ENCODE measurements at places on chromosomes 5 and 9.

DNA sequence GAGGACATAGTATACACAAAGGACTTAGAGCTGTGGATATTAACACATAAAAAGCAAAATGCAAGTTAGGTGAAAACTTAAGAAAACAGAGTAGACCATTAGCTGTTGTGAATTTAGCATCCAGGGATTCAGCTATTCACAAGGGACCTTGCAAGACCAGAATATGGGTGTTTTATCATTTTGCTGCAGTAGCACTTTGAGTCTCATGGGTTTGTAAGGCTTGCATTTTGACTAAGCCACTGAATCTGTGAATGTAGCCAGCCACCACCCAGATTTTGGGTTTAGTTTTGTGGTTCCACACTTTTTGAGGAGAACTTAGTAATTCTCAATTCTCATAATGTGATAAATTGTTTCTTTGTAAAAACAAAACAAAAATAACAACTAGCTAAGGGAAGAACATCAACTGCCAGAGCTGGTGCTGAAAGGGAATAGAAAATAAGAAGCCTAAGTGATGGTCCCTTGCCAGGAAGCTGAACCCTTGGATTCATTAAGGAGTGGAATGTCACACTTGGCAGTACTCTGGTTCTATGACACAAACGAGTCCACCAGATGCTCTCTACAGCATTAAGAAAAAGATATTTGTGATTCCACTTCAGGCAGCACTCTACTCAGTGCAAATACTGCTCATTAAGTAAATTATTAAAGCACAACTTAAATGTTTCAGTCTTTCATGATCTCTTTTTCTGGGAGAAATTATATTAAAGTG lies 557.4 kb upstream of the ZNF462 start:
- DNase-seq: no peak

GRCh38 chr9:127263664-127264063 lies 910 bp upstream of the GARNL3 start:
- no peak for DNase-seq

GRCh38 chr5:123119334-123119986 lies 30.4 kb downstream of the PRDM6 start:
- no peak for DNase-seq

DNA sequence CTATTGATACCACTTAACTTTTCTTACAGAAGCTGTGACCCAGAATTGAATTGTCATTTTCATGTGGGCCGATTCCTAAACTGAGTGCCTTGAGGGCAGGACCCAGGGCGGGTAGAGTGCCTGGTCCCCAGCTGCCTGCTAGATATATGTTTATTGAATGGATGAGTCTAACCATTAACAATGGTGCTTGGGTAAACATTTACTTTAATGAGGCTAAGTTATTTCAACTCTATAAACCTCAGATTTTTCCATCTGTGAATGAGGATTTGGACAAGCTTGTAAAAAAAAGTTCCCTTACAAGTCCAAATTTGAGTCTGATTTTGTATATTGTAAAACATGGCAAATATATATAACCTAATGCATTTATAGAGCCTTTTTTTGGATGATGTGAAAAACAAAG lies 181.8 kb upstream of the ELL2 start:
- no peak for DNase-seq

GRCh38 chr5:65790371-65791163 lies 68.6 kb downstream of the NLN start:
- no peak for DNase-seq

DNA sequence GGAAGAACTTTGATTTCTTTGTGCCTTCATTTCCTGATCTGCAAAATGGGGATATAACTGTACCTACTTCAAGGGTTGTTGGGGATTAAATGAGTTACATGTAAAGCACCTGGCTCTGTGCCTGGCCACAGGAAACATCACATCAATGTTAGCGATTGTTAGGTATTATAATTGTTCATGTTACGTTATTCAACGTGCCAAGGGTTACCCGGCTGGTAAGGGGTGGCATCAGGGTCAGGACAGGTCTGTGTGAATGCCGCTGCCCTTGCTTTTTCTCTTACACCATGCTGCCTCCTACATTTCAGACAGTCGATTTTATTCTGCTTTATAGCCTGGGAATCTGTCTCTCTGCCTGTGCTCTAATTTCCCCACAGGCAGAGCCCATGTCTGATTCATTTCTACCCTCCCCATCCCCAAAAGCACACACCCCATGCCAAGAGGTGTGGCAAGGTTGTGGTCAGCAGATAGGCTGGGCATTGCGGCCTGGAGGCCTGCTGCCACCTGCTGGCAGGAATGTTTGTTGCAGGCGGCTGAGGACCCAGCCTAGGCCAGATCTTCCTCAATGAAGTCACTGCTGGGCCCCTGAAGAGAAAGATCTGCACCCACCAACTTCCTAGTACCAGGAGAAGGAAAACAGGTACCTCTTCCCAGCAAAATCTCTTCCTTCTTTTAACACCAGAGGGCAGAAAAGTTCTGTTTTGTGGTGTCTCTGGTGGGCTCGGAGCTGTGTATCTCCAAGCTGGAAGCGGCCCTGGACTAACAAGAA lies 5.3 kb downstream of the ANKS6 start:
- DNase-seq: peak; percentile 91

GRCh38 chr5:32369542-32370155 lies 56.9 kb upstream of the MTMR12 start:
- DNase-seq: no peak

- peak; percentile 86 for DNase-seq
These were observed 32.7 kb downstream of the FAM13B start for GRCh38 chr5:138000102-138000723.

DNA sequence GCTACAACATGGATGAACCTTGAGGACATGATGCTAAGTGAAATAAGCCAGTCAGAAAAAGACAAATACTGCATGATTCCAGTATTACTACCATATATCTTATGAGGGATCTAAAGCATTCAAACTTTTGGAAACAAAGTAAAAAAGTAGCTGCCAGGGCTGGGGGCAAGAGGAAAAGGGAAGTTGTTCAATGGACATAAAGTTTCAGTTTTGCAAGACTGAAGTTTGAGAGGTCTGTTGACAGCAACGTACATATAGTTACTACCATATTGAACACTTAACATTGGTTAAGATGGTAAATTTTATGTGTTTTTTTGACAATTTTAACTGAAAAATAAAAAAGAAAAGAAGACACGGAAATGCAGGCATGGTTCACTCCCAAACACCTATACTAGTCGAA lies 77.6 kb downstream of the MAPKAP1 start:
- no peak for DNase-seq

DNA sequence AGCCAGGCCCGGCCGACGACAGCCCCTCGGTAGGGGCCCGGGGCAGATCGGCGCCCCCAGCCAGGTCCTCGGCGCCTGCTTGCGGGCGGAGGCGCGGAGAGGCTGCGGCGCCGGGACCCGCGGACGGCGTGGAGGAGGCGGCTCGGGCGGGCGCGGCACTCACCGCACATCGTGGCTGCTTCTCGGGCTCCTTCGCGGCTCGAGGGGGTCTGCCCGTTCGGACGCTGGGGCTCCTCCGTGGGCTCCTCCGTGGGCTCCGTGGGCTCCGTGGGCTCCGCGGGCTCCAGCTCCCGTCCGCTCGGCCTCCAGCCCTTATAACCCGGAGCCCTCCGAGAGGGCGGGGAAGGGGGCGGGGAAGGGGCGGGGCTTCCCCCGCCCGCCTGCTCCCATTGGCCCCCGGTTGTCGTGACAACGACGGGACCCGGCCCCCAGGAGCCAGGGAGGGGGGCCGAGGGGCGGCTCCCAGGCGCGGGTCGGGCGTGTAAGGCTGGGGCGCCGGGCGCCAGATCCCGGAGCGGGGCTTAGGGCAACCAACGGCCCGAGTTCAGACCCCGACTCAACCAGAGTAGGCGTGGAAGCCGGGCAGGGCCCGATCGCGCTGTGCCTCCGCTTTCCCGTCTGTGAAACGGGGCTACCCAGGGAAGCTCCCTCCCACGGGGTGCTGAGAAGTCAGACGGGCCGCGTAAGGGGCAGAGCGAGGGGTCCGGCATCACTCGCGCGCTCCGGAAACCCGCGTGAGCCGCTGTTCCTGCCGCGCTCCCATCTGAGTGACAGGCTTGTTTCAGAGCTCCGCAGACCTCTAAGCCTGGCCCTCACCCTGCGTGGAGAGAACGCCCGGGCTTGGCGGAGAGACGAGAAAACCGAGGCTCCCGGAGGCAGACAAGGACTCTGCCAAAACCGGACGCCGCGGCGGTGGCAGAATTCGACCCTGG lies at the start of gene GFPT2:
GFPT2 (minus strand) TSS at position 289 of the 932 bp plus-strand sequence; CDS start at position 170, 119 bp downstream.
- DNase-seq: peak; percentile 4

DNA sequence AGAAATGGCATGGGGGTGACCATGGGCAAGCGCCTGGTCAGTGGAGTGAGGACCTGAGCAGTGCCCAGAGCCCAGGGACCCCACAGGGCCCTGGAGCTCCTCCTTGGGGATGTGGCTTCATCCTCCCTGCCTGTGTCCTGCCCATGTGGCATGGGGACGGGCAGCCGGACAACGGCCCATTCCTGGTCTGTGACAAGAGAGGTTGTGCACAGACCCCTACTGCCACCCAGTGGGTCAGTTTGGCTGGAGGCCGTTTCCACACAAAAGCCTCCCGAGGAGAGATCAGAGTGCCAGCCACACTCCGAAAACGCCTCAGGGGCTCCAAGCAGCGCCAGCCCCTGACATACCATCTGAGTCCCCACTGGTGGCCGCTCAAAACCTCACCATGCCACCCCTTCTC lies 19.8 kb downstream of the SLC6A18 start:
- no peak for DNase-seq

GRCh38 chr5:56343988-56344387 lies 110.9 kb upstream of the ANKRD55 start:
- DNase-seq: no peak

GRCh38 chr5:123157791-123158581 lies 68.9 kb downstream of the PRDM6 start:
- no peak for DNase-seq

DNA sequence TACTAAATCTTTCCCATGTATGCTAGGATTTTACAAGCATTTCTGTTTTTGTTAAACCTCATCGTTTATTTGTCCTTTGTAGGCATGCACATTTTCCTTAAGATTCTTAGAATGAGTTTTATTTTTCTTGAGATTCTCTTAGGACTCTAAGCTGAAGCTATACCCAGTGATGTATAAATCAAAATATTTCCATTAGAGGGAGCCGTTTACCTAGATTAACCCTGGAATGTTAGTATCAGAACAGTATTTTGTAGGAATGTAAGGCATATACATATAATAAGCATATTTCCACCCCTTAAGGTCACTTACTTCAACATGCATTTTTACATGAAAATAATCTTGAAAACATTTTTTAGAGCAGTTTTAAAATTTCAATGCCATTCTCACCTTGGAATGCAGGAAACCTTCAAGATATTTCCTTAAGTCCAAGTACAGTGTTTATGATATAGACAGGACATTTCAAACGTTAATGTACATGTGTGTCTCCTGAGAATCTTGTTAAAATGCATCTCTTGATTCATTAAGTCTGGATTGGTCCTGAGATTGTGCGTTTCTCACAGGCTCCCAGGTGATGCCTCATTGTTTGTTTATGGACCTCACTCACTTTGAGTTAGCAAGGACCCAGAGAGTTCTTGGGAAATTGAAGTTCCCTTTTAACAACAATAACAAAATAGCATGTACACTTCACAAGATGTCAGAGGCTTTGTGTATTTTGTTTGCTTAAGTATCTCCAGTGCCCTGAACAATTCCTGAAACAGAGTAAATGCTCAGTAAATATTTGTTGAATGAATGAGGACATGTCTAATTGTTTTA lies 34.9 kb upstream of the FCHO2 start:
- peak; percentile 13 for DNase-seq

DNA sequence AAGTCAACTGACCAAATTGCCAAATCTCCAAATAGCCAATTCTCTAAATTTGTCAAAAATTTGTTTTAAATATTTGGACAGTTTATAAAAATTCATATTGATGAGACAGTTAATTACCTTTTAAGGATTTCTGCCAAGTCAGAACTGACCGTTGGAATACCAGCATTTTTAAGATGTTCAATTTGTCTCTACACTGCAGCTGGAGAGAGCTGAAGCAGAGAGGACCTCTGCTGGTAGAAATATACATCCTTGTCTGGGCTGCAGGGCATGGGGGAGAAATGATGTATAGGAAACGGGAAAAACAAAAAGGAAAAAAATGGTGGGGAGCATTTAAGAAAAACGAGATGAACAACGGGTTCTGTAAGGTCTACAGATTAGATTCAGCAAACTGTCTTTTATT lies 16.8 kb downstream of the NR6A1 start:
- DNase-seq: no peak

GRCh38 chr5:166708291-166708690 lies 1583.2 kb upstream of the WWC1 start:
- DNase-seq: no peak

- DNase-seq: no peak
These were observed 125.9 kb upstream of the FOXD4L5 start for GRCh38 chr9:65410926-65411325.

DNA sequence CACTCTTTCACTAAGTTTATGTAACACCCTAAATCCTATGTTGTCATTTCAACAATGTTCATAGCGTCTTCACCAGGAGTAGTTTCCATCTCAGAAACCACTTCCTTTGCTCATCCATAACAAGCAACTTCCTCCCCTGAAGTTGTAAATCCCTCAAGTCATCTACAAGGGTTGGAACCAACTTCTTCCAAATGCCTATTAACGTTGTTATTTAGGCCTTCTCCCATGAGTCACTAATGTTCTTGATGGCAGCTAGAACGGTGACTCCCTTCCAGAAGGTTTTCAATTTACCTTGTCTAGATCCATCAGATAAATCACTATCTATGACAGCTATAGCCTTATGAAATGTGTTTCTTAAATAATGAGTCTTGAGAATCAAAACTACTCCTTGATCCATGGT lies 73.3 kb upstream of the TARS1 start:
- DNase-seq: no peak

DNA sequence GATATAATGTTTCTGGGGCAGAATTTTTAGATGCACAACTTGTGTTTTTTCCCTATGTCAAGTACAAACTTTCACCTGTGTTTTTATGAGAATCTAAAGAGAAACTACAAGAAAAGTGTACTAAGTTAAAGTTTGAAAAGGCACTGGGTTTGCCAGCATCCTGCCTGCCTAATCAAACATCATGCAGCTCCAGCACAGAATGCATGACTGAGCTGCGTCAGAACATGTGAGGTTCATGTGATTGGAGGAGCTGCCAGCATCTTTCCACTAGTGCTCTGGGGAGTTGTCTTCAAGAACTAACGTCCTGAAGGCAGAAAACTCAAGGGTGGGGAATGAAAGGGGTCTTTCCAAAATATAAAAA lies 46.1 kb upstream of the RIC1 start:
- DNase-seq: no peak
